BE2C (cell line): ENCODE measurements at places on chromosomes 6 and 20.

- DNase-seq, result no peak
Observed at GRCh38 chr20:51481341-51481914, 61.1 kb downstream of the NFATC2 start.

GRCh38 chr6:80544555-80544954, 438.1 kb downstream of the BCKDHB start:
- DNase-seq, result no peak

DNA sequence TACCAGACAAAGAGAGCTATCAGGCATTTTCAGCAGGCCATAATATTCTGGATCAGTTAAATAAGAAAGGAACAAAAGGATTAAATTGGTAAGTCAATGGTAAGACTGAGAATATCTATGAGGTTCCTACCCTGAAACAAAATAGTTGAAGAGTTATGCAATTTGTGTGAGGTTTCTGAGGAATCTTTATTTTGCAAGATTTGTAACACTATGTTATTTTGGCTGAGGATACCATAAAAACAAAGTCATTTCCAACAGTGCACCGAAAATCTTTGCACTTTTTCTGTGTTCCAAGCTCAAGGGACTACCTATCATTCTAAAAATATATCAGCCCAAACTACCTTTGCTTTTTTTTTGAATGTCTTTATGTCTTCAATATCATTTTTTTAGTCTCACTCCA, 383.3 kb upstream of the CITED2 start:
- no peak for DNase-seq

- DNase-seq, result no peak
Observed at GRCh38 chr6:140414966-140415620, 1040.6 kb upstream of the CITED2 start.

DNA sequence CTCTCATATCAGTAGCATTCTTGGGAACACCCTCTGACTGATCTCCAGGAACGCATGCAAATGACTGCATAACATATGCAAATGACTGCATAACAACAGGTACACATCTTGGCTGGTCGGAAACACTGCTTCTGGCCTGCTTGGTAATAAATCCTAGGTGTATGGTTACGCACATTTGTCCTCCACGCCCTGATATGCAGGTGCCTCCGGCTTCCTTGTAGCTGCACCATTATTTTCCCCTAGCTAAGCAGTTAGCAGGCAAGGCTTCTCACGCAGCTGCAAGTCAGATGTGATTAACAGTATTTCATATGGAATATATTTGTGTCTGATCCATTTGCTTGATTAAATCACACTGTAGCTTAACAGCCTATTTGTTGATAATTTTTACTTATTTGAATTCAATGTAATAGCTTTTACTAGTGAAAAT, 5.9 kb downstream of the RPS6KA2 start:
- DNase-seq, result no peak

DNA sequence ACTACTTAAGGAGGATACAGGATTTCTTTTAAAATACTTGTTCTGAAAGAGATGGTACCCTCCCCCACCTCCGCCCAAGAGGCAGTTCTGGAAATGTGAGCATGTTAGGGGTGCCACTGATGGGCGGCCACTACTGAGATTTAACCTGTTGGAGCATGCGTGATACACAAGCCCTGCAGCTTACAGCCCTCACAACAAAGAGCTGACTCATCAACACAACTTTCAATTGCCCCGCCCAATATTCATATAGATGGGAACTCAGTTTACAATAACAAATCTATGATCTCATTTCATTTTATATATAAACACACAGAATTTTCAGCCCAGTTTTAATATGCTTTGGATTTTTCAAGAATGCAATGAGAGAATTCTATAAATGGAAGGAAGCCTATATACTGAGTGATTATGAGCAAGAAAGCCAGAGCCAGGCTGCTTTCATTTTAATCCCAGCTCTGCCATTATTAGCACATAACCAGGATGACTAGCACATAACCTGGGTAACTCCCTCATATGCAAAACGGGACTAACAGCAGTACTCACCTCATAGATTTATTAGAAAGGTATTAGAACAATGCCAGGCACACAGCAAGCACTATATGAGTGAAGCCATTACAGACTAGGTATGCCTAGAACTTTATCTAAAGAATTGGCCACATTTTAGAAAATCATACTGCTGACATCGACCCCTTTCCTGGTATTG, 45.6 kb upstream of the IPCEF1 start:
- no peak for DNase-seq

DNA sequence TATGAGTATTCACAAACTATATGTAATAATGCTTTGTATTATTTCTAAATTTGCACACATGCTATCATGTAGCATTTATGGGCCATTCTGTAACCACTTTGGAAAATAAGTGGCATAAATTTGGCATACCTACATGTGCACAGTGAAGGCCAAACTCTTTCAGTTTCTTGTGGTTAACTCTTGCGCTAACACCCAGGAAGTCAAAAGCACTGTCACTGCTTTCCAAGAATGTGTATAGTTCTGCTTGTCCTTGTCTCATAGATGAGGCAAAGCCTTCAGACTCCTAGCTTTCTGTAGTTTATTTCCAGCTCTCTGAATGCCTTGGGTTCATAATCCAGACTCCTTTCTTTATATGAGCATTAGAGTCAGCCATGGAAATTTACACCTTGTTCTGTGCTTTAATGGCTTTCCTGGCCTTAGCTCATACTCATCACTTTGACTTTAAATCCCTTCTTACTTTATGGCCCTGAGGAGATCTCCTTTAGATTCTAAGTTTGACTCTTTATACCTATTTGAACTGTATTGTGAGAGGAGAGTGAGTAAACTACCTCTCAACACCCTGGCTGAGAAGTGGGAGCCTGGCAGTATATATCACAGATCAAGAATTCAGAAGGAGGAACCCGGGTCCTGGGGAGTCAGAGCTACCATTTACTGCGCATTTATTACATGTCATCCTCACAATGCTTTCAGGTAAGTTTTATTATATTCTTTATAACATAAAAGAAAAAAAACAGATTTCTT, 949 bp upstream of the SLC17A3 start:
- no peak for DNase-seq

DNA sequence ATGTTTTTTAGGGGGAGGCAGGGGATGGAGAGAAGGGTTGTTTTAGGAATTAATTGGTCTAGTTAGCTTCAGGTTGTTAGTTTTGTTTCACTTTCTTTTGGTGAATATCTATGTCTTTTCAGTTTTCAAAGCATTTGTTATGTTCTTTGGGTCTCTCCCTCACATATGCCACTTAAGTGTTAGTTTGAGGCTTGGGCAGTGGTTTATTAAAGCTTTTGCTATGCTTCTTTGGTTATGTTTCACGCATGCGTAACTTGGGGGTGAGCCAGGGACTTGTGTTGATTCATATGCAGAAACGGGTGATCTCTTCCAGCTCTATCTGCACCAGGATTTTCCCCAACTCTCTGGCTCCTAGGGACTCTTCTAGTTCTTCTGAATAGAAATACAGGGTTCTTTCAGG, 11.4 kb upstream of the MMS22L start:
- no peak for DNase-seq

GRCh38 chr20:24619212-24619611, 149.8 kb downstream of the SYNDIG1 start:
- no peak for DNase-seq

DNA sequence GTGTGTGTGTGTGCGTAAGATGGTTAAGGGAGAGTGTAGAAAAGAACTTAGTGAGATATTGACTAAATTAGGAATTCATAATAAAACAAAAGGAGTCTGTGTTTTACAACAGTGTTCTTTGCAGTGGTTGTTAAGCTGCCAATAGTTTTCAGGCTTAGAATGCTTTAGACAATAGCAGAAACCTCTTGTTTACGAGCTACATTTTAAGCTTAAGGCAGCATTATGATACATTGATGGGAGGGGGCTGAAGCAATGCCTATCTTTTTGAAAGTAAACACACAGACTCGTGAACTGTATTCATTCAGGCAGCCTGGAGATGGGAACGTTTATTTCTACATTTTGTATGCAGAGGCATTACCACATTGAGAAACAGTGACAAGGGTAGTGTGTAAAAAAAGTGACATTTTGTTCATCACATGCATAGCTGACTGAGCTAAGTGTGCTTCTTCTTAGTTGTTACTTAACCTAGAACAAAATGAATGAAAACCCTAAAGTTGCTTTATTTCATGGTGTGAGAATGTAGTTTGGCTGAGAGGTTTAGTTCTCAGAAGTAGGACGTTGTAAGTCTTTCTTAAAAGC, 21.2 kb downstream of the CLVS2 start:
- DNase-seq, result no peak

DNA sequence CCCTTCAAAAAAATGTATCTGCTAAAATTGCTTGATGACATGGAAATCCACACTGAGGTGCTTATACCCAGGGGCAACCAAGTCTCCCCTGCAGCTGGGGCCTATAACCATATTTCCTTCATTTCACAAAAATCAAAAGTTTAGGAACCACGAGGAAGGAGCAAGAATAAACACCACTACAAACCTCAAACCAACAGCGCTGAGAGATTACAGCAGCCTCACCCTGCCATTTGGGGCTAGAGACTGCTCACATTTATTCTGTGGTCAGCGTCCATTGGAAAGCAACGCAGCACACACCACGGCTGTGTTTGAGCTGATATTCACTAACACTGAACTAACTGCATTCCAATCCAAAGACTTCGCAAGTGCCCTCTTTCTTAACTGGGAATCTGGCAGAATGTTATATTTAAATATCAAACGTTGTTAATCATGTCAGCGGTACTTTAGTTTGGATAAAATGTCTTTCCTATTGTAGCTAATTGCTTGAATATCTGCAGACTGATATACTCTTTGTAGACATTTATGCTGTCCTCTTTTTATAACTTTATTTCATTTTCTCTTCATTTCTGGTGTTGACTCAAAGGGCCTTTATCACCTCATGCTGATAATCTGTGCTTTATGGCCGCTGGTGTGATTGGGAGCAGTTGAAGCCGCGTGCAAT, 94.6 kb downstream of the FOXA2 start:
- DNase-seq, result no peak

DNA sequence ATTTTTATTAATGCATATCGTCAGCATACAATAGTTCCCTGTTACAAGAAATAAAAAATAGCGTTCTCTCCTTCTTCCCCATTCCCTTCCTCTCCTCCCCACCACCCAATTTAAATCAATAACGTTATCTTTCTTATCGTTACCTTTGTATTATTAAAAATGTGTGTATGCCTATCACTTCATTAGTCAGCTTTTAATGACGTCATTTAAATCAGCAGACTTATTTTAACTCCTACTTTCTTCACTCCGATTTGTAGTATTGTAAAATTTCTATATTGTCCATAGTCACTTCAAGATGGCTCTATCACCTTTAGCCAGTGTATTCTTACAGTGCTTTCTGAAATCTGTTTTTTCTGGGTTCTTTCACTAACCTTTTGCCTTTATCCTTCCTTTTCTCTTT, 89.1 kb downstream of the MKKS start:
- DNase-seq, result no peak

GRCh38 chr20:19767070-19767469, 9.0 kb downstream of the RIN2 start:
- DNase-seq, result no peak

GRCh38 chr20:36248836-36249235, 12.6 kb downstream of the AAR2 start:
- DNase-seq, result no peak

DNA sequence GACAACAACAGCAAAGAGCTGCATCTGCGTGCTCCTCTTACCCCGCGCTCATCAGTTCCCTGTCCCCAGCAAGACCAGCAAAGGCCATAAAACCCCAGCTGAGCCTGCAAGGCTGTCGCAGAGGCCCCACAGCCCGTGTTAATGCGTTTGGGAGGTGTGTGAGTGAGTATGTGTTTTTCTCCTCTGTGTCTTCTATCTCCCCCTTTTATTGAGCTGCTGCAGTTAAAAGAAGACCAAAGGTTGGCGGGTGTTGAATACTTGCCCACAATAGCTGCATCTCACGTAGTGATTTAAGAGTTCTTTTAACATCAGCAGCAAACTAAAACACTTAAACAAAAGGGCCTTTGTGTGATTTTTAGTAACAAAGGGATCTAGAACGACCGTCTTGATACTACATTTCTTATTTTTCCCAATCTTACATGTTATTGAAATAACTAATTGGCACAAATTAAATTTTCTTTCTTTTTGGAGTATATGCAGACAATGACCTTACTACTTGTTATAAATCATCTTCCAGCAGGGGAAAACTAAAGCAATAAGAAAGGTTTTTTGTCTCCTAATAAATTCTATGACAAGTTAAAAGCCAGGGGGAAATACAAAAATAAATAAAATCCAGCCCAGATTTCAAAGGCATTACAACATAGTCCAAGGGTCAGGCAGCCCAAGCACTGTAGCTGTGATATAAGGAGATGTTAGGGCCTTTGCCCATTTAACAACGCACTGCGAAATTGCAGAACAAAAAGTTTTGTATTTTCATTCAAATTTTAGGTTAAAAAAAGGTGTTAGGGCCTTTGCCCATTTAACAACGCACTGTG, 27.2 kb upstream of the CNKSR3 start:
- no peak for DNase-seq

DNA sequence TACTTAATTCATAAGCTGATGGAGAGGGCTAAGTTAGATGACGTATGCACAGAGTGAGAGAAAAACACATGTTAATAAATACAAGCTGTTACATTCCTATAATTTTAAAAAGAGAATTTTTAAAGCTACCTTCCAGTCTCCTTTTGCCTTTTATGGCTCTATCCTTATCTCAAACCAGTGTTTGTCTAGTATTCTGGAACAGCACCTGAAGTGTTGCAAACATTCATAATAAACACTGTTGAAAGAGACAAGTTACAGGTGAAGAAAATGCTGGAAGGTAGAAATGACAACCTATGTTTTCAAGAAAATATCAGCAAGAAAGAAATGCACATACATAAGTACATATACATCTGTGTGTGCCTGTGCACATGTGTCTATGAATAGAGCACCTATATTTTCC, 409.1 kb downstream of the PKHD1 start:
- DNase-seq, result no peak

- DNase-seq, result no peak
Observed at GRCh38 chr6:4567141-4567540, 209.1 kb upstream of the CDYL start.

DNA sequence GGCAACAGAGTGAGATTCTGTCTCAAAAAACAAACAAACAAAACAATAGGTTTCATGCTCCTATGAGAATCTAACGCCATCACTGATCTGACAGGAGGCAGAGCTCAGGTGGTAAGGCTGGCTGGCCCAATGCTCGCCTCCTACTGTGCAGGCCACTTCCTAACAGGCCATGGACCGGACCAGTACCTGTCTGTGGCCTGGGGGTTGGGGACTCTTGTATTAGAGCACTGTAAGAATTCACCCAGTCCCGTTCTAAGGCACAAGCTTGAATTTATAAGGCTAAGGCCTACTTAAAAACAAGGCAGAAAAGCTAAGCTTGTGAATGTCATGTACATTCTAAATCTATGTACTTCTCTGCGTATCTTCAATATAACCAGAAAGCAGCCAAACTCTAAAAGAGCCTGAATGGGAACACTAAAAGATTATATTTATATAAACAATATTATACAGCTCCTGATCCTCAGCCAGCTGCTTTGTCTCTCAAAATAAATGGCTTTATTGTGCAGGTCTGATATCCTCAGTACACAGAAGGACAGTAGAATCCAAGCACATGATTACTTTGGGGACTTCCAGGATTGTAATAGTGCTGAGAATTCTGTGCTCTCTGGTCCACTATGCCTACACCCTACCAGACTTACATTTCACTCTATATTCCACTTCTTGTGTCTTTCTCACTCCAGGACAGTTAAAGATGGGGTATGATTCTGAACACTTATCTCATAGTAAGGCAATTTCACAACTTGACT, 64.5 kb upstream of the DST start:
- no peak for DNase-seq

- no peak for DNase-seq
Observed at GRCh38 chr6:33856655-33857054, 52.9 kb upstream of the MLN start.

GRCh38 chr20:44600758-44601201, 18.4 kb downstream of the PKIG start:
- DNase-seq, result no peak
